DMS53 (cell line): ENCODE measurements at places on chromosomes 2 and 18.

DNA sequence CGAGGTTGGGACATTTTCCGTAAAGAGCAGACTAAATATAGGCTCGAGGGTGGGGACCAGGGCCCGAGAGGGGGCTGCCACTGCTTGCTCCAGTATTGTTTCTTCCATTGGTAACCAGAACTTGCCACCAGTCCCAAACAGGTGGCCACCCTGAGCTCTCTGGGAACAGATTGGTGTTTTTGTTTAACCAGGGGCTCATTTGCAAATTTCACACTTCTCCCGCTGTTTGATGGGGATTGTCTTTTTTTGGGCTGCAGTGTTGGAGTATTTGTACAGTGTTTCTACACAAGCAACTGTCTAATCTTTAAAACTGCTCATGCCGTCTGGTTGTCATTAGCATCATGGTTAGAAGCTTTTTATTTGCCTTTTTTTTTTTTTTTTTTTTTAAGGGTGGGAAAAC, 8.5 kb downstream of the AGAP1 start:
- DNase-seq = no peak

DNA sequence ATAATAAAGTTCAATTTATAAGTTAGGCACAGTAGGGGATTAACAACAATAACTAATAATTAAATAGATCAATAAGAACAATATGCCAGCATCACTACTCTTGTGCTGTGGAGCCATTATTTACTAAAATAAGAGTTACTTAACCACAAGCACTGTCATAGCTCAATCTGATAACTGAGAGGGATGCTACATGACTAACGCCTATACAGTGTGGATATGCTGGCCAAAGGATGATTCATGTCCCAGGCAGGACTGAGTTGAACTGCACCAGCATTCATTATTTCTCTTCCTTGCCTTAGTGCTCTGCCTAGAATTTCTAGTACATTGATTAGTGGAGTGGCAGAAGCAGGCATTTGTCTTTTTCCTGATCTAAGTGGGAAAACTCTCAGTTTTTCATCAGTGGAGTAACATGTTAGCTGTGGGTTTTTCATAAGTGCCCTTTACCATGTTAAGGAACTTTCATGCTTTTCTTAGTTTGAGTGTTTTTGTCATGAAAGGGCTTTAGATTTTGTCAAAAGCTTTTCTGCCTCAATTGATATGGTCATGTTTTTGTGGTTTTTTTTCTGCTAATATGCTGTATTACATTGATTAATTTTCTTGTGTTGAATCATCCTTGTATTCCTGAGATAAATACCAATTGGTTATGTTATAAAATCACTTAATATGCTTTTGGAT, 21.7 kb downstream of the KIAA1328 start:
- DNase-seq = no peak

DNA sequence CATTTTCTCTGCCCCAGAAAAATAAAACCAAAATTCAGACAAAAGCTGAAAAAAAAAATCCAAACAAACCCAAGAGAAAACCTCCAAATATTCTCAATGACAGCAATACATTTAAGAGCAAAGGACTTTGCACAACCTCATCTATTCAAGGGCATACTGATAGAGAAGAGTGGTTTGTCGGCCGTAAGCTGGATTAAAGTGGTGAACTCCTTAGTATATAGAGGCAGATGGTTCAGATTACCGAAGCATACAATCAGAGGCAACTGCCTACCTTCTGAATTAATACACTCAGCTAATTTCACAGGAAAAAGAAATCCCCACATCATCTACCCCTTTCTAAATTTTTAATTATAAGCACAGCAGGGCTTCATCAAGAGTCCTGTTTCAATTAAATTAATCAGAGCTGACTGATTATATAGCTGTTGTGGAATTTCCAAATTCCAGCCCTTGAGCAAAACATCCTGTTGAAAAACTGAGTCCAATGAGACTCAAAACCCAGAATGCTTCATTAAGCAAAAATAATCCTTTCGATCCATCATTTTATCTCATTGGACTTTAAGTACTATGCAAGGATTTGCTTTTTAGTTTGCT, at the start of gene CPLX4:
TSS of gene CPLX4 (minus strand) at position 190 of the 591 bp plus-strand sequence. CDS start at position 3, 187 bp downstream.
- DNase-seq = no peak

GRCh38 chr18:3340682-3341097, 78.8 kb downstream of the MYL12B start:
- peak; percentile 89 for DNase-seq

GRCh38 chr2:128324008-128324896, 5.6 kb upstream of the HS6ST1 start:
- no peak for DNase-seq

DNA sequence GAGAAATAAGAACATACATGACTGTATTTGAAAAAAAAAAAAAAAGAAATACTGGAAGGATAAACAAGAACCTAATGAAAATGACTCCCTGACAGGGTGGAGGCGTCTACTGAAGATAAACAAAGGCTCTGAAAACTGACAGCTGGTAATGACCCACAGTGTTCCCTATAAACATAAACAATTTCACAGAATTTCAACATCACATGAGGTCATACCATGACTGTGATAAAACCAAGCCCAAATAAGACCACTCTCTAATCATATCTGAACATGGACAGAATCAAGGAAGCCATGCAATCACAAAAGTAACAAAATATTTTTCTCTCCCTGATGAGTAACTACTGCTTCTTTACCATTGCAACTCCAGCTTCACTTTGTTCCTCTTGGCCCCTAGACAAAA, 159.3 kb downstream of the FAM124B start:
- DNase-seq = no peak

DNA sequence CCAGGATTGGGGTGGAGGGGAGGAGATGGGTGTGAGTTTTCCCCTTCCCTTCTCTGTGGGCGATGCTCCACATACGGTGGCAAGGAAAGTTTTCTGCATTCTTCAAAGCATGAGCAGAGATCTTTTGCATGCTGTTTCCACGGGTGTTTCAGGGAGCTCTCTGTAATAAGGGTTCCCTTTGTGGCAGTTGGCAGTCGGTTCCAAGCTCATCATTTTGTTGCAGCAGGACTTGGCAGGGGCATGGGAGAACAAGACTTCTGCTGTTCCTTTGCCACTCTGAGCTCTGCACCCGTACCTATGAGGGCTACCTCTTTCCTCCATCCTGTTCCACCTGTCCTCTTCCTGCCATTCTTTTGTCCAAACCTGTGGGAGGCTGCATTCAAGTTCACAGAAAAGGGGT, 71.3 kb upstream of the SPRED2 start:
- DNase-seq = no peak

- DNase-seq = no peak
Observed at GRCh38 chr18:14776801-14777200, 28.8 kb downstream of the ANKRD30B start.

- peak; percentile 25 for DNase-seq
Observed at GRCh38 chr2:26770986-26771586, 7.0 kb downstream of the SLC35F6 start.

GRCh38 chr2:3242747-3243369, 134.8 kb downstream of the EIPR1 start:
- no peak for DNase-seq

GRCh38 chr2:150166313-150167051, 321.0 kb downstream of the RND3 start:
- peak; percentile 39 for DNase-seq

DNA sequence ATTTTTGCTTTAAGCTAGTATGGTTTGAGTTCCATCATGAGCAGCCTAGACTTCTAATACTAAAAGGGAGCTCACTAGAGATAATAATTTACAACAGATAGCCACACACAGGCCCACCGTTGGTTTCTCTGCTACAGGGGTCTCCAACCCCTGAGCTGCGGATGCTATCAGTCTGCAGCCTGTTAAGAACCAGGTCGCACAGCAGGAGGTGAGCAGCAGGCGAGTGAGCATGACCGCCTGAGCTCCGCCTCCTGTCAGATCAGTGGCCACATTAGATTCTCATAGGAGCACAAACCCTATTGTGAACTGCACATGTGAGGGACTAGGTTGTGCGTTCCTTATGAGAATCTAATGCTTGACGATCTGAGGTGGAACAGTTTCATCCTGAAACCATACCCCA, 150.6 kb downstream of the HRH4 start:
- DNase-seq = no peak

DNA sequence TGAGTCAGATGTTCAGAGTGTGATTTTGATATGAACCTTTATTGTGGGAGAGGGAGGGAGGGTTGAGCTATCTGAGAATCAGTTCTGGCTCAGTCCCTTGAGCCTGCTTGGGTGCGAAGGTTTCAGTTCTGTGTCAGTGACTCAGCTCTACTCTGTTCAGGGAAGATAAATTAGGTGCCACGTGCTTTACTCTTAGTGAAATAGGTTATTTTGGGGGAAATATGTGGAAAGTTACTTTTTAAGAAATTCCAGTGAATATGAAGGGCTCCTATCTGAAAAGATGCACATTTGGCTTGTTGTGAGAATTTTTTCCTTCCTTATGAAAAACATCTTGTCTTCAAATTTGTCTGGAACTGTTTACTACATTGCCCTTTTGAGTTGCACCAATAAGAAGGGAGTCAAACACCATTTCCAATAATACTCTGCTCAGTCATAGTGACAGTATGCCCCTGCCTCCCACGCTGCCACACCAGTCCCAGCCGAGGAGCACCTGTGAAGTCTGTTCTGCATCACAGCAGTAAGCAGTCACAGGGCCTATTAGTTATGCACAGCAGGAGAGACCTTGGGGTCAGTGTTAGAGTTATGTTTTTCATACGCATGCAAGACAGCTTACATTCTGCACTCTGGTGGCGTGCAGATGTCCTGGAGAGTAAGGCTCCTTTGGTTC, 32.8 kb upstream of the DNAH7 start:
- no peak for DNase-seq

- no peak for DNase-seq
Observed at GRCh38 chr2:43790147-43790546, 16.3 kb downstream of the DYNC2LI1 start.

GRCh38 chr2:186884587-186884986, 35.6 kb upstream of the ZSWIM2 start:
- peak; percentile 57 for DNase-seq

DNA sequence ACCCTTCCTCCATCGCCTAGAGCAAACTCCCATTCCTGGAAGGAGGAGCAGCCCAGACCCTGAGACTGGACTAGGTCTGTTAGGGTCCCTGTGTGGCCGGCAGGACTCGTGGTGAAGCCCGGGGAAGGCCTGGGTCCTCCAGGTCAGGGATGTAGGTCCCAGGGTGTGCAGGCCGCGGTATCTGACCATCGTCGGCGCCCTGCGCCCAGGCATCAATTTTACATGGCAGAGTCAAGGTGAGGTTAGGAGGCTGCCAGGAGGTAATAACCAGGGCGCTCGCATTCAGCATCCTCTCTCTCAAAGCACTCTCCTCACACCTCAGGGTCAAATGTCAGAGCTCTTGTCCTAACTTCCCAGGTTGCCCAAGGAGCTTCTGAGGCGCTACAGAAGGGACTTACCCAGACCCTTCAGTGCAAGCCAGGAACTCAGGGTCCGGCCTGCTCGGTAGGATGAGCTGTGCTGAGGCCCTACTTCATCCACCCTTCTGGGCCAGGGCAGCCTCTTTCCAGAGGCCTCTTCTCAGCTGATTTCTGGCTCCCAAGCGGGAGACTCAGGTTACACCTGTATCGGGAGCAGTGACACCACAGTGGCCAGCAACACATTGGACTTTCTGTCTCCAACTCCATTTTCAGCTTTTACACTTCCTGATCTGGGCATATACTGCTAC, 628 bp downstream of the SH2D6 start:
- peak; percentile 57 for DNase-seq

- no peak for DNase-seq
Observed at GRCh38 chr2:28201671-28202180, 190.9 kb upstream of the FOSL2 start.

DNA sequence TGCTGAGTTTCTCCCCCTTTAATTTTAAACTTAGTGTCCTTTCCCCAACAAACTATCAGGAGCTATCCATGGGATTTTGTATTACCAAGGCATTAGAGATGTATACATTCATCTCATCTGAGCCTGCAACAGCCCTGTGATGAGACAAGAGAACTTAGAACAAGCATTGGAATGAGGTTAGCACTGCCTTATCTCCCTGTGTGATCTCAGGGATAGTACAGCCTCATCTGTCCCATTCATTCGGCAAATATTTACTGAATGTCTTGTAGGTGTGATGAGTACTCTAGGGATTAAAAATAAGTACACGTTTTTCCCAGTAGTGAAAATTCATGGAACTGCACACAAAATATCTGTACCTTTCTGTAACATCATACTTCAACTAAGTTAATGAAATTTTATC, 45.6 kb downstream of the PAIP2B start:
- DNase-seq = peak; percentile 78

DNA sequence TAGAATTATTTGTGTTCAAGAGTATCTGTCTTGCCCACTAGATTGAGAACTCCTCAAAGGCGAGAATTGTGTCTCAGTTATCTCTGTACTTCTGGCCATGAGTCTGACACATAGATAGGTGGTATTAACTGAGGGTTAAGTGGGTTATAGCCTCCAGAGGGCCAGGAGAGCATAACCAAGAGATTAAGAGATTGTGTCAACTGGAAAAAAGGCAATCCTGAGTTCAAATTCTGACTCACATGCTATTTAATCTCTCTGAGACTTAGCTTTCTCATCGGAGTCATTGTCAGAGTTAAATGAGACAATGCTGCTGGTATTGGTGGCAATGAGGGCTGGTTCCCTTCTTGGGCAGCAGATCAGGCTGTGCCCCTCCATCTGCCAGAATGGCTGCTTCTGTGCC, 330.9 kb downstream of the TNS1 start:
- DNase-seq = no peak

DNA sequence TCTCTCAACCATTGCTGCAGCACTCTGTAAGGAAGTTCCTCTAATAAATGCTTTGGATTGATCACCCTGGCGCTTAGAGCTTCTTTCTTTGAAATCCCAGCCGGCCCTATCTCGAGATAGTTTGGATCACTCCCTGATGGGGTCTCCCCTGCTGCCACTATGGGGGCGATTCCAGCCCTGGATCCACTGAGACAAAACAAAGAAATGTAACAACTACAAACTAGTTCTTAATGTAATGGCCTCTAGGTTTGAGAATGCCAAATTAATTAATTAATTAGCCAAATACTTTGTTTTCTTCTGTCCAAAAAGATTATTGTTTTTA, 15.2 kb downstream of the SRSF7 start:
- peak; percentile 6 for DNase-seq

- DNase-seq = no peak
Observed at GRCh38 chr2:86646865-86647264, 23.2 kb upstream of the RNF103 start.

GRCh38 chr2:216606551-216607276, 26.5 kb upstream of the IGFBP2 start:
- peak; percentile 15 for DNase-seq
